Karpas-422 (cell line): ENCODE measurements at places on chromosomes 1 and 21.

DNA sequence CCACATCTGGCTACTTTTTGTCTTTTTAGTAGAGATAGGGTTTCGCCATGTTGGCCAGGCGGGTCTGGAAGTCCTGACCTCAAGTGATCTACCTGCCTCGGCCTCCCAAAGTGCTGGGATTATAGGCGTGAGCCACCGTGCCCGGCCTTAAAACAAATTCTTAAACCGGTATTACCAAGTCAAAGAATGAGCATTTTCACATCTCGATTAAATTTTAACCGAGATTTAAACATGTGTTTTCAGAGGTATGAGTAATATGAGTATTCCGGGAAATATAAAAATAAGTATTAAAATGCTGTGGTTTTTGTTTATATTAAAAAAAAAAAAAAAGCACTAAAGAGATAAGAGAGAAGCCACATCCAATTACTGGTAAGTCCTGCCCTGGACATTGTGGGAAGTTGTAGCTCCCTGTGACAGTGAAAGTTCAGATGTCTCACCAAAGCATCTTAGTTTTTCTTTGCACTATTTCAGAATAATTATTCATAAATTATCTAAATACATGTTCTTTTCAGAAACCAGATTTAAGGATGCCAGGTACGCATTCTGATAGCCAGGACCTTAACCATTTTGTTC, 24.9 kb downstream of the ZNF281 start:
- DNase-seq = no peak

DNA sequence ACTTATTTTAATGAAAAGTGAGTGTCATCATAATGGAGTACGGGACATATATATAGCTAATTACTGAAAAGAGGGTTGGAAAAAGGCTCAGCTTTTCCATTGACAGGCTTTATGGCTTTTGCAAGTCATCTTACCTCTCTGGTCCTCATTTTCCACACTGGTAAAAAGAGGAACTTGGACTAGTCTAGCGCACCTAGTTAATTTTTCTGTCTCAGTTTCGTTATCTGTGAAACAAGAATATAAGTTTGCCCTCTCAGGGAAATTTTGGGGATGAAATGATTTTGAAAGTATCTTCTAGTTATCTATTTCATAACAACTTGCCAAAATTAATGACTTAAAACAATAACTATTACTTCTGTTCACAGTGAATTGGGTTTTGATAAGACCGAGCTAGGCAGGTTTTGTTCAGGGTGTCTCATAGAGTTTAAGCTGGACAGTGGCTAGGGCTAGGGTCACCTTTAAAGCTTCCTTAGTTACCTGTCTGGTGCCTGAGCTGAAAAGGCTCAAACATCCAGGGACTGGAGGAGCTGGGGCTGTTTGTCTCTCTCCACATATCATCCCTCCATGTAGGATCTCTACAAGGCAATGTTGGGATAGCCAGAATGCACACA, 91.7 kb downstream of the TYW3 start:
- peak; percentile 45 for DNase-seq

GRCh38 chr1:23021834-23022233, 2.6 kb downstream of the KDM1A start:
- DNase-seq = no peak

GRCh38 chr1:45016767-45017166, 4.7 kb downstream of the UROD start:
- DNase-seq = no peak

- DNase-seq = no peak
Observed at GRCh38 chr1:209787551-209787950, 3.2 kb upstream of the C1orf74 start.

DNA sequence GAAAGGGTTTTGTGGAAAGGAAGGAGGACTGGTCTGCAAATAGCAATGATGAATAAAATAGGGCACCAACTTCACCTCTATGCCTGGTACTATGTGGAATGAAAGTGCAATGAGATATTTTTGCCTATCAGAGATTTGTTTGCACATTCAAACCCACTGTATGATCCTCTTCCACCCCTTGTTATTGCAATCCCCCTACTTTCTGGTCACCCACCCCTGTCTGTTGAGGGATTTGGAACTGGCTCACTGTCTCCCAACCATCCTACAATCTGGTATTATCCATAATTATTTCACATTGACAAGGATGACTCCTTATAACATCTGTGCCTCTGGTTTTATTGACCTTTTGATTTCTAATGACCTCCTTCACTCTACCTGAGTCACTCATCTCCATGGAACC, 42.4 kb downstream of the CD55 start:
- DNase-seq = no peak

DNA sequence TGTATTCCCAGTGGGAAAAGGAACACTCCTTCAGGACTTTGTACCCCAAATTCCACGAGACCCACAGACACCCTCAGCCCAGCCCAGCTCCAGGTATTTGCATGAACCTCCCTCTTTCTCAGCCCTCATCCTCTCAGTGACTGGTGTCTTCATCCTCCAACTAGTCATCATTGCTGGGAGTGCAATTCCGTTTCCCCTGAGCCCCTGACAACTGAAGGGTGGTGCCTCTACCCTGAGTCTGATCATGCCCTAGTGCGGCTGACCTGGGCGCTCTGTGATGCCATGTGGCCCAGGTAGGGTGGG, 3.8 kb upstream of the ZNF692 start:
- peak; percentile 64 for DNase-seq

- peak; percentile 56 for DNase-seq
Observed at GRCh38 chr1:184860985-184861754, 106.5 kb upstream of the EDEM3 start.

DNA sequence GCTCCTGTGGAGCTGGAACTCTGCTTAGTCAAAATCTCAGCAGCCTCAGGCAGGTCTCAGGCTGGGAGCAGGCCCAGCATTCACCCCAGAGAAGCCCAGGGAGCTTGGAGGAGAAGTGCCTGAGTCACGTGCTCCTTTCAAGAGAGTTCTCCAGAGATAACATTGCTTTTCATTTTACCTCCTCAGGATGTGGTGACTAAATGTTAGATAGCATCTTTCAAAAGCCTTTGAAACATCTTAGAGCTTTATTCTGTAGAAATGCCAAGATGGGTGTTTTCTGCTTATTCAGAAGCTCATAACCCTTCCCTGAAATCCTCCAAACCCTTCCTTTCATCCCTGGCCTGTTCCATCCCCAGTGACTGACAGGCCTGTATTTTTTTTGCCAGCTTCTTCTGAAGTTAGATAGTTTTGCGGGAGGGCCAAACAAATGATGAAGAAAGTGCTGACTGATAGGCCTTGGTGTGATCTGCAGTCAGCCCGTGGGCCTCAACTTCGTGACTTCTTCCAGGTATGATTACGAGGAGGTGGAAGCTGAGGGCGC, 58.0 kb downstream of the PGM1 start:
- DNase-seq = no peak

DNA sequence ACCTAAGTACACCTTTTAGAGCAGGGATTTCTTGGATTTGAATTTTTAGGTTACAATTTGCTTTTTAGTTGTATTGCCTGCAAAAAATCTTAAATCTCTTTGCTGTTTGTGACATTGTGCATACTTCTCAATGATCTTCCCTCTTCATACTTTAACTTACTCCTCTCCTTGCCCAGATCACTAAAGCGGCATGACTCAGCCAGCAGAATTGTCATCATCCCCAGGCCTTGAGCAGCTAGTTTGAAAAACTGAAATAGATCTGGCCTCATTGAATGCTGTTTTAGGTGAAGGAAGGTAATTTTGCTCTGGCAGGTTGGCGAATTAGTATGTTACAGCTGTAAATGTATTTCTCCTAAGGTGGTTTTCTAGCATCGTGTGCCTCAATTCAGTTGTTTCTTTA, 145.9 kb downstream of the RYR2 start:
- no peak for DNase-seq

DNA sequence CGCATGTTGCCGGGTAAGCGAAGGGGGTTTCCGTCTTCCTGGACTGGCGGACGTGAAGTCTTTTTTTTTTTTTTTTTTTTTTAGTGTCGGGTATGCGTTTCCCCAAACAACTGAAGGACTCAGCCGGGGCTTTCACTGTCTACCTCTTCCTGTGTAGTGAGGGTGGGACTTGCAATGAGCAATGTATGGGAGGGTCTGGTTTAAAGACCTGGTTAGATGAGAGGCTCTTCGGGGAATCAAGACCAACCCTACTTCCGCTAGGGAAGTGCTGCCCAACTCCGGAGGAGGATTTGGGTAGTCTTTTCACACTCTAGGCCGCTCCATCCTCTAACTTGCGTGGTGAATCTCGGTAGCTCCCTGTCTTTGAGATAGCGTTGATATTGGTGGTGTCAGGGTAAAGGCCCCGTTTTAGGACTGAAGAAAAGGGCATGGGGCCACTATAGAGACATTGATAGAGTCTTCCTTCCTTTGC, 754 bp downstream of the PRRC2C start:
- DNase-seq = peak; percentile 87

- DNase-seq = no peak
Observed at GRCh38 chr21:44848821-44849521, 24.5 kb downstream of the PTTG1IP start.

DNA sequence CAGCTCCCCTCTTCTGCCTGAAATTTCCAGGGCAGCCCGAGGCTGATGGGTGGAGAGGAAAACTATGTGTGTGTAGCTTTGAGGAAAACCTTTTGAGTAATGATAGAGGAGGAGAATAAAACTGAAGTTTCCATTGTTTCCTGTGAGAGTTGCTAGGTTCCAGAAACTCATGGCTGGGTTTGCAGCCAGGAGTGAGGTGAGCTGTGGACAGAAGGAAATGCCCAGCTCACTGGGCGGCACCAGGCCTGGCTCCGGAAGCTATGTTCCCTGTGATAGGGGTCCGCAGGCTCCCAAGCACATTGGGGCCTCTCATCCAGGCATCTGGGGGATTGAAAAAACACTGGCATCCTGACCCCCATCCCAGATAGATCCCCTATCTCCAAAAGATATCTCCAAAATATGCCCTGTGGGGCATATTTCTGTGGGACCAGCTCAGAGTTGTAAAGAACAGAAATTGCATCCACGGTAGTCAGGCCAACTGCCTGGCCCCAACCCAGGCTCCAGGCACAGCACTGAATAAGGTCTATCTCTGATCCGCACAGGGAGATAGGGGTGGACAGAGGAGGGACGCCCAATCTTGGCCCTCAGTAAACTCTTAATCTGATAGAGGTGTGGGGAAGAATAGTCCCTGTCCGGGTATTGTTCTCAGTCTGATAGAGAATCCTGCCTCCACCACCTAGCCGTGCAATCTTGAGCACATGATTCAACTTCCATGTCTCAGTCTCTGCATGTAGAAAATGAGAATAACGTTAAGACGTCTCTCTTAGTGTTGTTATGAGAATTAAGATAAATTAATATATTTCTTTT, 1.8 kb upstream of the HSPG2 start:
- DNase-seq = no peak

- no peak for DNase-seq
Observed at GRCh38 chr1:237181743-237182317, 139.8 kb downstream of the RYR2 start.

- DNase-seq = no peak
Observed at GRCh38 chr1:167199656-167200055, 21.0 kb upstream of the POU2F1 start.

DNA sequence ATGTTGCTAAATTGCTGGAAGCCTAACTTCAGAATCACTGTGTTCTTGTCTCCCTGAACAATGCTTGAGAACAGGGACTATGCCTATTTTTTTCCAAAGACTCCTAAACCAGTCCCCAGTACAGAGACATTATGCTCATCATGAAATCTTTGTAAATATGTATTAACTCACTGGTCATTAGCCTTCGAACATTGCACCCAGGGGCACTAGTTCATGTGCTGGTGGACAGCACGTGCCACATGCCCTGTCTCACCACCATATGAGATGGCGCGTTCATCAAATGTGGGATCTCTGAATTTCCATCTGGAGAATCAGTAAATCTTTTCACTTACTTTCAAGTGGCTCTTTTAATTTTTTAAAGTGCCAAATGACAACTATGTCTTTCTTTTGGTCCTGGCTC, 11.0 kb upstream of the ATP1A1 start:
- no peak for DNase-seq

DNA sequence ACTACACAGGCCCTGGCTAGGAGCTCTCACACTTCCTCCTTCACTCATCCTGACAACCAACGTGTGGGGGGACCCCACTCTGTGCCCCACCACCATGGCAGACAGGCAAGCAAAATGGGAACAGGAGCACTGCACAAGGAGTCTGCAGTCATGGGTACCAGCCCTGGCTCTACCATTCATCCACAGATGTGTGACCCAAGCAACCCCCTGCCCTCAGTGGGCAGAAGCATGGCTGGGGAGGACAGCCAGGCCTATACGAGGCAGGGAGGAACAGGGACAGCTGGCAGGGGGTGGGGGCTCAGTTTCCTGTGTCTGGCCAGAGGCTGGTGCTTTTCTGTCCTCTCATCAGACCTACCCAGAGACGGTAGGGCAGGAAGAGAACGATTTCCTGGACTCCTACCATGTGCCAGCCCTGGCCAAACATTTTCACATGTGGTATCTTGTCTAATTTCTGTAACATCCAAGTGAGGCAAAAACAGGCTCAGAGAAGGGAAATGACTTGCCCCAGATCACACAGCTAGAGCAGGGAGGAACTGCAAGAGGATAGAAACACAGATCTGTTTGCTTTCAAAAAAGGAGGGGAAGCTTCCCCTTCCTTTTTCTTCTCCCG, 178.0 kb downstream of the HIVEP3 start:
- DNase-seq = no peak
